ENCODE measurements at places on chromosomes 1 and 21.
A peak's percentile ranks its signal among the peaks of the same experiment; 100 is the strongest.

DNA sequence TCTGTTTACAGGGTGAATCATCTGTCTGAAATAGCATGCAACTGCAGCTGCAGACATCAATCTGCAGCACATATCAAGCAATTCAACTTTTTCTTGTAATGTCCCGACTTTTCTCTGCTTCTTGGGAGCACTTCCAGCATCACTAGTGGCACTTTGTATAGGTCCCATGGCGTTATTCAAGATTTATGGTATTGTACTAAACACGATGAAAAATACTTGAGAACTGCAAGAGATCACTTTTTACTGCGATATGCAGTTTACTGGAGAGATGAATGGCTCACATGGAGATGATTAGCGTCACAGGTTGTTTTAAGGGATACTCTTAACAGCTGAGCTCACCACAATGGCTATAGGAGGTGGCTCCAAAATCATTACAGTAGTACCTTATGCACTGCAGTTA, 7.2 kb upstream of the SCMH1 start:
- DNase-seq, result no peak

DNA sequence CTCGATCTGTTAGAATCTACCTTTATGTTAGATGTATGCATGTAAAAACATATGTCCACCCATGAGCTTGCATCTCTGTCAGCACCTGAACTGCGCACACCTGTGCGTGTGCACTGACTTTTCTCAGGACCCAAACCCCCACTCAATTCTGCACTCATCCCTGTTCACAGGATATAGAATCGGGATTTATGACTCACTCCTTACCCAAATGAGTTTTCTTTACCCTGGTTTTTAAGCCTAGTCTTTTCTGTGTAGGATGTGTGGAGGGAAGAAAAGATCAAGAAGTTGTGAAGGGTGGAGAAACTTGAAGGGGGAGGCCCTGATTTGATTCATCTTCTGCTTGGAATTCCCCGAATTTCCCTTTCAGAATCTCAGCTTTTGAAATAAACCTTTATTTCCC, 2.4 kb downstream of the ACKR1 start:
- DNase-seq, result no peak

GRCh38 chr1:39833121-39833520, 44.5 kb upstream of the BMP8B start:
- DNase-seq, result no peak

GRCh38 chr1:44254392-44254910, 41.2 kb downstream of the DMAP1 start:
- DNase-seq, result no peak

DNA sequence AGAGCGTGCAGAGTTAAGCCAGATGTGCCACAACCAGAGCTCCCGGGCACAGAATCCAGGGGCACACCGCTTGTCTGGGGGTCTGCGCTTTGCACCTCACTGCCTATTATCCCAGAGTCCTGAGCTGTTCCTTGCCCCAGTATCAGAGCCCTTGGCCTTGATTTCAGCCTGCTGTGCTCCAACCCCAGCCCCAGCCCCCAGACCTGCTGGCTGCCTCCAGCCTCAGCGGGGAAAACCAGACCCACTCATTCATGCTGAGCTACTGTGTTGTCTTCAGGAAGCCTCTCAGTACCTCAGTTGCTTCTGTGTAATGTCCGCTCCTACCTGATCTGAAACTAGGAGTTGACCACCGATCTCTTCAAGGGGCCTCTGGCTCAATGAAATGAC, 1.1 kb downstream of the IKBKE start:
- no peak for DNase-seq

GRCh38 chr1:223682502-223682901, 17.0 kb upstream of the CAPN8 start:
- DNase-seq, result no peak

DNA sequence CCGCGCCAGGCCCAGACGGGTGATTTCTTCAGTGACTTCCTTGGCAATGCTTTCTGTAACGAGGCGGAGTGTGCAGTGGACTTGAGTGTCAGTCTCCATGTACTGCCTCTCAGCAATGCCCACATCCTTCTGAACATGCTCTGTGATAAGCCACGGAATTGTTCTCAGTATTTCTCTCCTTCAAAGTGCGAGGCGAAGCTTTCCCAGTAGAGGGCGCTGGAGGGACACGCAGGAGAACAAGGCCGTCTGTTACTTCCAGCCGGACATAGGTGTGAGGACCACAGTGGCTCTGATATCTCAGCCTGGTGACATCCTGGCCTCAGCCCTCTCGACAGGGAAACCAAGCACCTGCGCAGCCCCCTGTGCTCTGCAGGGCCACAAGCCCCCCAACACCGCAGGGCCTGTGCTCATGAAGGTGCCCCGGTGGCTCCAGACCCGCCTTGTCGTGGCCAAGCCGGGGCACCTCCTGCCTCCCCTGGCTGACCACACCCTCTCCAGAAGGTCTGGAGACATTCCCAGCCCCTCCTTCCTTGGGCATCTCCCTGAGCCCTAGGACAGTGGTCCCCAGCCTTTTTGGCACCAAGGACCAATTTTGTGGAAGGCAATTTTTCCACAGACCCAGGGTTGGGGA, 46.1 kb upstream of the BACE2 start:
- peak; percentile 87 for DNase-seq

DNA sequence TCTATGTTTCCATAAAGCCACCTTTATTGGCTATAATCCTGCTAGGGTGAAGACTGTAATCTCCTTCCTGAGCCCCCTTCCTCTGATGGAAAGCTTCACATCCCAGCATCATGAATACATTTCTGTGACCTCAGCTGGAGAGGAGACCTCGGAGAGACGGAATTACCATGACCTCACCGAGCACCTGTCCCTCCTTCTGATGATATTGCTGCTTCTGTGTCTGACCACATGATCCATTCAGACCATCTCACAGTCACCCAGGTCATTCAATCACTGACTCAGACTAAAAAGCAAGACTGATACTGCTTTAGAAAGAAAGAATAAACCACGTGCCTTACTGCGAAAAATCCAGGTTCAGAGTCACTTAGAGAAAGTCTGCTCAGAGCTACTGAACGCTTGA, 8.8 kb downstream of the KCND3 start:
- DNase-seq, result no peak

DNA sequence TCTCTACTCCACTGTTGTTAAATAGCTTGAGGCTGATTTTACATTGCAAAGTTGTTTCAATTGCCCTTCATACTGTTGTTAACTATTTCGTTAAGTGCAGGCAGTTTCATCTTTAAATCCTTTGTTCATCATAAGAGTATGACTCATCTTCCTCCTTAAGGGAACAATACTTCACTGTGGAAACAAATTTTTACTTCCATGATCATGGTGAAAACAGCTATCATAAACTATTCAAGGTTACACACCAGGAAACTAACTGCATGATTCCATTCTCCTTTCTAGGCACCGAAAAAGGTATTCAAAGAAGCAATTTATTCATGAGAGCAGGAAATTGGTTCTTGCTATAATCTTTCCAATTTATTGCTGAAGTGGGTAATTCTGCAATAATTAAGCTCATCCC, 593.2 kb downstream of the LRRIQ3 start:
- no peak for DNase-seq

DNA sequence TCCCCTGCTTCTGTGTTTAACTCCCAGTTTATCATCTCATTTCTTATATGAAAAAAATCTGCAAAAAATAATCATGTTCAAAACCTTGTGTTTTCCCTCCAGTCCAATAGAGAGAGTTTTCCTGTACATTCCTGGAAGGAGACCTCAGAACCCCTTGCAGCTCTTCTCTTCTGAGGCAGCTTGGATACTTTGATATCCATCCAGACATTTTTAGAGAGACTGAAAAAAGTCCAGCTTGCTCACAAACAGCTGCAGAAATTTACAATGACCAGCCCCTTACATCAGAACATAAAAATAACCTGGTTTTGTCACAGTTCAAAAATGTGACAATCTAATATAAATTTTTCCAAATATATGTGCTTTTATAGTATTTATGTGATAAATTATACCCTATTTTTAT, 73.3 kb upstream of the C1orf115 start:
- no peak for DNase-seq

GRCh38 chr1:109274533-109275476, 8.1 kb downstream of the PSRC1 start:
- no peak for DNase-seq

- DNase-seq, result no peak
Observed at GRCh38 chr1:228994676-228995594, 259.7 kb downstream of the RHOU start.

GRCh38 chr1:146019231-146020057, 2.1 kb downstream of the HJV start:
- no peak for DNase-seq

- no peak for DNase-seq
Observed at GRCh38 chr1:168206111-168206510, 19.7 kb upstream of the SFT2D2 start.

- DNase-seq, result no peak
Observed at GRCh38 chr1:20052386-20052785, 17.6 kb upstream of the PLA2G5 start.

DNA sequence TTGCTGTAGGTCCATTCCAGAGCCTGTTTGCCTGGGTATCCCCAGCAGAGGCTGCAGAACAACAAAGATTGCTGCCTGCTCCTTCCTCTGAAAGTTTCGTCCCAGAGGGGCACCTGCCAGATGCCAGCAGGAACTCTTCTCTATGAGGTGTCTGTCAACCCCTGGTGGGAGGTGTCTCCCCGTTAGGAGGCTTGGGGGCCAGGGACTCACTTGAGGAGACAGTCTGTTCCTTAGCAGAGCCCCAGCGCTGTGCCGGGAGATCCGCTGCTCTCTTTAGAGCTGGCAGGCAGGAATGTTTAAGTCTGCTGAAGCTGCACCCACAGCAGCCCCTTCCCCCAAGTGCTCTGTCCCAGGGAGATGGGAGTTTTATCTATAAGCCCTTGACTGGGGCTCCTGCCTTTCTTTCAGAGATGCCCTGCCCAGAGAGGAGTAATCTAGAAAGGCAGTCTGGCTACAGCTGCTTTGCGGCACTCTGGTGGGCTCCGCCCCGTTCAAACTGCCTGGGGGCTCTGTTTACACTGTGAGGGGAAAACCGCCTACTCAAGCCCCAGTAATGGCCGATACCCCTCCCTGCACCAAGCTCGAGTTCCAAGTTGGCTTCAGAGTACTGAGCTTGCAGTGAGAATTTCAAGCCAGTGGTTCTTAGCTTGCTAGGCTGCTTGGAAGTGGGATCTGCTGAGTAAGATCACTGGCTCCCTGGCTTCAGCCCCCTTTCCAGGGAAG, 8.7 kb upstream of the SLC25A24 start:
- DNase-seq, result no peak

DNA sequence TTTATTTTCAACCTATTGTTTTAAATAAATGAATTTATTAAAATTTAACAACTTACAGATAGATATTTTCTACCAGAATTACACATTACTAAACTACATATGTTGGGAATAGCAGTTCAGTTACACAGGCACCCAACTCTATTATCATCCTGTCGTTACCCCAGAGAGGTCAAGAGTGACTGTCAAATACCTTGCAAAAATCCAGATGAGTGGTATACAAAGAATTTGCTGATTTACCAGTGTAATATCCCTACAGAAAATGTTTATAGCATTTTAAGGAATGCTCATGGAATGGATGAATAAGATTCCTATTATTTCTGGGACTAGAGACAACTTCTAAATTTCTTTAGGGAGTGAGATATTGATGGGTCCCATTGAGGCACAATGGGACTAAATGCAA, 300.7 kb upstream of the RGS18 start:
- no peak for DNase-seq

DNA sequence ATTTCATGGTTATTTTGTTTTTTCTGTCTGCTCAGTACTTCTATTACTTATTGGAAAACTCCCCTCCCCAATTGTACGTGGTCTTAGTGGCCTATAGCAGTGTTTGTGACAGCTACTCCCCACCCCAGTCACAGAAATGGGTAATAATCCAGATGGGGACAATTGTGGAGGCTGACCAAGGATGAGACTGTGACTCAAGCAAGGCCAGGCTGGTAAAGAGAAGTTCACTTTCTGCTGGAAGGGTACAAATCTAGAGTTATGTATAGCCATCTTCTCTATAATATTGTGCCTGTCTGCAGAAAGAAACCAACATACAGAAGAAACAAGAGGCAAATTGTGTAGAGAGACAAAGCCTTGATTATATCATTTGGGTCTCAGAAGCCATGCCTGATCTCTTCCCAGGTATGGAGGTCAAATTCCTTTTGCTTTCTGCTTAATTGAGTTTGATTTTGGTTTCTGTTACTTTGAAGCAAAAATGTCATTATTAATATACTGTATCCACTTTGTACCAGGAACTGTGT, 270.4 kb downstream of the HLX start:
- no peak for DNase-seq

DNA sequence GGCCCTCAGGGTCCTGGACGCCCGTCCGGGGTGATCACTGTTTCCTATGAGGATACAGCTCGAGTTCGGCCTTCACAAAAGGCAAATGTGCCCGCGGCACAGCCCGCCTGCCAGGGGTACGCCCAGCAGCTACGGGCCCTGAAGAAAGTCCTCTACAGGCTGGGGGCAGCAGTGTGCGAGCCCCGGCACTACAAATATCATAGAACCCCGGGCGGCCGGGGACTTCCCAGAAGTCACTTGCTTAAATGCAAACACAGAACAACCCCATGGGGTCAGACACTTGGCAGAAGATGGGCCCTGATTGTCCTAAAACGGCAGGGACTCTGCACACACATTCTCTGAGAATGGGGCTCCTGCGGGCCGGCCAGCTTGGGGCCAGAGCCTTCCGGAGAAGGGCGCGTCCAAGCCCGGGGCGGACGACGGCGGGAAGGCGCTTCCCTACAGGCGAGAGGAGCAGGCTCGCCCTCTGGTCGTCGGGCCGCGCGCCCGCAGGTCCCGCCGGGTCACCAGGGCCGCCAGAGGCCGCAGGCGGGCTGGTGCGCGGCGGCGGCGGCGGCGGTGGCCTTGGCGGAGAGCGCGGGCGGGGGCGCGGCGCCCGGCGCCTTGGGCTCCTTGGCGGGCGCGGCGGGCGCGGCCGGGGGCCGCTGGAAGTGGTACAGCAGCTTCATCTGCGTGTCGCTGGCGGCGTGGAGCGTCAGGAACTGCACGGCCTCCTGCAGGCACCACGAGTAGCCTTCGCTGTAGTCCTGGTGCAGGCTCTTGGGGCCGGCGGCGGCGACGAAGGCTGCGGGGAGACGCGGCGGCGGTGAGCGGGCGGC, 888 bp downstream of the HES5 start:
- DNase-seq, result no peak

- no peak for DNase-seq
Observed at GRCh38 chr1:221509575-221510355, 232.1 kb downstream of the DUSP10 start.

GRCh38 chr1:218863987-218864386, 309.7 kb upstream of the LYPLAL1 start:
- no peak for DNase-seq

- DNase-seq, result no peak
Observed at GRCh38 chr1:234933475-234933874, 195.2 kb downstream of the TOMM20 start.

GRCh38 chr1:205186191-205186590, 25.3 kb downstream of the DSTYK start:
- no peak for DNase-seq

GRCh38 chr1:240199758-240200645, 108.3 kb downstream of the FMN2 start:
- DNase-seq, result no peak
